SJSA1 (cell line): ENCODE measurements at places on chromosomes 6 and 20. TPM values are rescaled to one million over a fixed set of nuclear protein-coding genes. Genes with fewer than 3 reads are reported as not detected.

DNA sequence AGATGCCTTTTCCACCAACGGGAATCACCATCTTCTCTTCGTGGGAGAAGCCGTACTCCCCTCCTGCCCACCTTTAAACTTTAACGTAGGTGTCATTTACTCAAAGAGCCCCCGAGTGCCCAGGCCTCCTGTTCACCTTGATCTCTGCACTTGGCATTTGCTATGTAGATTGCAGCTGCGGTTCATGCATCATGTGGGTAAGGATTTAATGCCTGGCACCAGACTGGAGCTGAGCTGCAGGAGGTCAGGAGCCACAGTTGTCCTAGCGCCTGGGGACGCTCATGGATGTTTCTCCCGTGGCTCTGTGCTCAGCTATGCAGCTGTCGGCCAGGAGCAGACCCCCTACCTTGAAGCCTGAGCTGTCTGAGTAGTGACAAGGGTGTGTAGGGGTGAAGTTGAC, 133.7 kb downstream of the CDH4 start:
- H3K27ac ChIP-seq = no peak overlapping the region
- H3K36me3 ChIP-seq = no peaks in the 10 kb centered on the region
- H3K4me3 ChIP-seq = no peak overlapping the region
- H3K4me1 ChIP-seq = no peaks in the 10 kb centered on the region

DNA sequence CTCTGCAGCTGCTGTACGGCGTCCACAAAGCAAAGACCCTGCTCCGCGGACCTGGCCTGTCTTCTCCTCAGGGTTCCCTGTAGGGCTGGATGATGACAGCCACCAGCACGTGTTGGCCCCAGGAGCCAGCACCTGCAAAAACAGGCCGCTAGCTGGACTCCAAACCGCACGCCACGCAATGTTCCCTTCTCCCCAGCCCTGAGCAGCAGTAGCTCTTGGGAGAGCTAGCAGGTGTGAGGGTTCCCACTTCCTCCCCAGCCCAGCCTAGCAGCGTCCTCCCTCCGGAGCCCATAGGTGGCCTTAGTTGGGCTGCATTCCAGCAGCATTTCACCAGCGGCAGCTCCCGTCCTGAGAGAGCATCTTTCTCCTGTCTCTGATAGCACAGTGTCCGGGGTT, 42.3 kb downstream of the DACT2 start:
- no peaks in the 10 kb centered on the region; the same call in 1 of the 2 replicates for H3K27me3 ChIP-seq
- no peaks in the 10 kb centered on the region for H3K36me3 ChIP-seq
- no peak overlapping the region for H3K27ac ChIP-seq
- no peak overlapping the region for H3K4me3 ChIP-seq

DNA sequence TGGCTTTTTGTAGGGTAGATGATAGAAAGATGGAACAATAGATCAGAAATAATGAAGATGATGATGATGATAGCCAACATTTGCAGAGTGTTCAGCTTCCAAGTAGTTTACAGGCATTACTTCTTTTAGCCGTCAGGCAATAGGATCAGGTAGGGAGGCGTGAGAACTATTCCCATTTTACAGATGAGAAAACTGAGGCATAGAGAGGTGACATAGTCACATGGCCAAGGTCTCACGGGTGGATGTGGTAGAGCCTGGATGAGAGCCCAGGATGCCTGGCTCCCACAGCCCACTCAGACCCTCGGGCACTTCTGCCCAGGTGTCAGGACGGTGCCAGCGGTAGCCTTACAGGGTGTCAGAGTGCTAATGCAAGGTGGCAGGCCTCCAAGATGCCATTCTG, 26.0 kb upstream of the TM9SF4 start:
- no peak for DNase-seq
- no peak overlapping the region for H3K27ac ChIP-seq
- H3K27me3 ChIP-seq = peaks cover 18% of the 10 kb centered on the region; the same call in 1 of the 2 replicates

DNA sequence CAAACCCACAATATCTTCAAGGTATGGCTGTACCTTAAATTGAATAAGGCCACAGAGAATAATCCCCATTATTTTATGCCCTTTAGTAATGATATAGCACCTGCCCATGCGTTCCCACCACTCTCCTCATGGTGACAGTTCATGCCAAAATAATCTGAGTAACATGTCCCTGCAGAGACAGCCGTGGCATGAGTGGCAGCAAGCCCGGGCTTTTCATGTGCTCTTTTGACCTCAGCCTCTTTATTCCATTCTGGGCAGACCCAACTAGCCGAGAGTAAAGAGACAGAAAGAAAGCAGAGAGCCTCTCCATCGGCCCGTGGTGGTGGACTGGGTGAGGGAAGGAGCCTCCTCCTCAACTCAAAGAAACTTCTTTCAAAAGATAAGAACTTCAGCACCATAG, 19.9 kb upstream of the POPDC3 start:
- no peak overlapping the region for H3K4me3 ChIP-seq
- H3K27me3 ChIP-seq = no peaks in the 10 kb centered on the region
- H3K36me3 ChIP-seq = no peaks in the 10 kb centered on the region
- H3K4me1 ChIP-seq = no peaks in the 10 kb centered on the region

DNA sequence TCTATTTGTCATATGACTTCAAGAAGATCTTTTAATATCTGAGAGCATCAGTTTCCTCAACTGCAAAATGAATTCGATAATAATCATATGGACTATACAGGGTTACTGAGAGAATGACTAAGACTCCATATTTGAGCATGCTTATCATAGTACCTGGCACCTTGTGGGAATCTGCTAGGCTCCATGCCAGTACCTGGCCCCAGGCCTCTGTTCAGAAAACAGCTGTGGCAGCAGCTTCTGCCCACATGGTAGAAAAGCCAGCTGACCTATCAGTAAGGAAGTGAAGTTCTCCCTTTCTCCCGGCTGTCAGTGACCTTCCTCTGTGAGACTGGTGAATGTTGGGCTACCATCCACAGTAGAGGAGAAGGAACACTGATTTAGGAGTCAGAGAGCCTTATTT, 574.9 kb upstream of the CHD6 start:
- no peak overlapping the region for H3K27ac ChIP-seq
- H3K4me3 ChIP-seq = no peak overlapping the region
- DNase-seq = no peak
- H3K36me3 ChIP-seq = no peaks in the 10 kb centered on the region
- no peaks in the 10 kb centered on the region for H3K4me1 ChIP-seq

DNA sequence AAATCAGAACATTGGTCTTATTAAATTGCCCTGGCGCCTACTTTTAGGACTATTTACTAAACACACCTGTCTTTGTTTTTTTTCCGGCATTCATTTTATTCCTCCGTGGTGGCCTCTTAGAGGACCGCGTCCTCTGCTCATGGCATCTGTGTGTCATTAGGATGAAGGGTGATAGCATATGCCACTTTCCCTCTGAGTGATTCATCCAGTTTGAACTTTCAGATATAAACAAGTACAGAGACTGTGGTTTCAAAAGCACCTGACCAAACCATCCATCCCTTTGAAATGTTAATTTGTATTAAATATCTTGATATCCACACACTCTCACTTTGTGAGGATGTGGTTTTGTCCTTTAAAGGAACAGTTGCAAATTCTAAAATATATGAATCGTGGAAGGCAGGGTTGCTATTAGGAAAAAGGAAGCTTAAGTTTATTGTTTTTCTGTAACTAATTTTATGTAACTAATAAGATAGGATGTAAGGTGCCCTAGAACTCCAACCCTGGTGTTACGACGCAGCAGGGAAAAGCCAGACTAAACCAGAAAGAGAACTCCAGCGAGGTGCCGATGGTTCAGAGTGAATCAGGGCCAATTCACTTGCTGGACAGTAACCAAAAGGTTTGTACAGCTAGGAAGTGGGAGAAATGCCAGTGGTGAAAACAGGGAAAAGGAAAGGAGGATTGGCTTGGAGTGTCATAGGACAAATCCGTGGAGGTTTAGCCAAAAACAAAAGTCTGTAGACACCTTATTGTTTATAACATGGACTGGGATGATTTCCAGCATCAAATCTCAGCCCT, 98.7 kb downstream of the SHLD1 start:
- no peak overlapping the region for H3K4me3 ChIP-seq
- peaks cover 11% of the 10 kb centered on the region for H3K4me1 ChIP-seq
- H3K36me3 ChIP-seq = no peaks in the 10 kb centered on the region
- H3K27ac ChIP-seq = no peak overlapping the region
- 0 out of 2 replicates have a peak, but pooled peaks cover 2% of the 10 kb centered on the region for H3K27me3 ChIP-seq

DNA sequence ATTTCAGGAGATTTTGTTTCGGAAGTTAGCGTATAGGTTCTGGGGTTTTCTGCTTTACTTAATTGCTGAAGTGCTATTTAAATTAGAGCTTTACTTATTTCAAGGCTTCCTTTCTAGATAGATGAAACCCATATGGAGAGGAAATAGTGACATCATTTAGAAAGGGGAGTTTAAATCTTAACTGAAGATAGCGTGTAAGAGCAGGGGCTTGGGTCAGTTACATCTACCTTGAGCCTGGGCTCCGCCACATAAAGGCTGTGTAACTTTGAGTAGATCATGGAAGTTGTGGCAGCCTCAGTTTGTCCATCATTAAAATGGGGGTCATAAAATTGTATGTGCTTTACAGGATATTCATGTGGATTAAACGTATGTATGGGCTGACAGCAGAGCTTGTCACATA, 4.7 kb downstream of the CDS2 start:
- no peak overlapping the region for H3K4me3 ChIP-seq
- peaks cover 34% of the 10 kb centered on the region for H3K4me1 ChIP-seq
- DNase-seq = no peak
- peak overlapping the region; percentile 63 for H3K27ac ChIP-seq
- H3K36me3 ChIP-seq = peaks cover 13% of the 10 kb centered on the region
- no peaks in the 10 kb centered on the region for H3K27me3 ChIP-seq

- H3K4me3 ChIP-seq = no peak overlapping the region
- no peak overlapping the region for H3K27ac ChIP-seq
- H3K4me1 ChIP-seq = peaks cover 10% of the 10 kb centered on the region
- no peak for DNase-seq
- H3K27me3 ChIP-seq = no peaks in the 10 kb centered on the region
Observed at GRCh38 chr6:7256785-7257184, 56.2 kb downstream of the SSR1 start.

GRCh38 chr6:160581406-160581805, 82.7 kb downstream of the LPA start:
- no peak overlapping the region for H3K4me3 ChIP-seq
- no peaks in the 10 kb centered on the region for H3K27me3 ChIP-seq
- H3K4me1 ChIP-seq = no peaks in the 10 kb centered on the region
- H3K36me3 ChIP-seq = no peaks in the 10 kb centered on the region
- no peak for DNase-seq

DNA sequence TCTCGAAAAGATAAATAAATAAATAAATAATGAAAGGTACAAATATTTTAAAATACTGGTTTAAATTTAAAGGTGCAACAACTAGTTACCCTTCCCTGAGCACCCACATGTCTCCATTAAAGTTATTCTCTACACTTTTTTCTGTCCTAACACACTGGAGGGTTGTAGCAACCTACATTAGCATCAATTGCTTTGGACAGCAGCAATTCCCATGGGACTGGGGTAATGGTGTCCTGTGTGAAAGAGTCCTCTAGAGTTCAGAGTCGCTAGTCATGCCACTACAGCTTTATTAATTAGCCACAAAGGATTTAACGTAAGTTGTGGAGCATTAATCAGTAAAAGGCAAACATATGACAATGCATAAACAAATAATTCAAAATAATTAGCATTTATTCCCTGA, 14.1 kb upstream of the CD24 start:
- DNase-seq = no peak
- H3K4me1 ChIP-seq = no peaks in the 10 kb centered on the region
- H3K4me3 ChIP-seq = no peak overlapping the region

DNA sequence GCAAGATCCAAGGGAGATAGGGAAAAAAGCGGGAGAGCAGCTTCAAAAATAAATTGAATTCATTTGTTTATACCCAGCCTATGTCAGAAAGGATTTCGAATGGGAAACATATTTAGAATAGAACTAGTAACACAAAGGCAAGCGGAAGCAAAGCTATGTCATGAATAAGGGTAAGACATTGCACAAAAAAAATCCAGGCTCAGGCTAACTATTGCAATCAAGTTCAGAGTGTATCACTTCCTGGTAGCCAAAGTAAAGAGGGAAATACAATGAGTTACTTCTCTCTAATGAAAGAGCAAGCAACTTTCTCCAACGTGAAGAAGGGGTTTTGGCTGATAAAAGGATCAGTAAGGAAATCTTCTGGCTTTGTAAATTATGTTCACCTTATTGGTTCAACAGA, 212.8 kb downstream of the ZMYND8 start:
- no peak overlapping the region for H3K4me3 ChIP-seq
- H3K36me3 ChIP-seq = no peaks in the 10 kb centered on the region
- H3K4me1 ChIP-seq = peaks cover 16% of the 10 kb centered on the region
- DNase-seq = no peak

DNA sequence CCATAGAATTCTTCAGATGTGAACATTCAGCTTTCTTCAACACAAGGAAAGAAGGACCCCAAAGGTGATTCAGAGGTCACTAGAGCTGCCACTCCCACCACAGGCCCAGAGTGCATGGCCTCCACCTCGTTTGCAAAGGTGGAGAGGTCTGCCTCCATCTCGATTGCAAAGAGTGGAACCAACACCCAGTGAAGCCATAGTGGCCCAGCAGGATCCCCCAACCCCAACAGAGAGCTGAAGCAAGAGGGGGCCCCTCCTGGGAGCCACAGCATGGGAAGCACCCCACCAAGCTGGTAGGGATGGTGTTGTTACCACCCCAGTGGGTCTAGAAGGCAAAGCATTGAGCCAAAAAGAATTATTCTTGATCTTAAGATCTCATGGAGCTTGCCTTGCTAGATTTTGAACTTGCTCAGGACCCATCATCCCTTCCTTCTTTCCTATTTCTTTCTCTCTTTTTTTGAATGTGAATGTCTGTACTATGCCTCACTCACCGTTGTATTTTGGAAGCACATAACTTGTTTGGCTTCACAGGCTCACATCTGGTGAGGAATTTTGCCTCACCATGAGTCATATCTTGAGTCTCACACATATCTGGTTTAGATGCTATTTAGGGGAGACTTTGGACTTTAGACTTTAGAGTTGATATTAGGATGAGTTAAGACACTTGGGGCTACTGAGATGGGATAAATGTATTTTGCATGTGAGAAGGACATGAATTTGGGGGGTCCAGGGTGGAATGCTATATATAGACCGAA, 119.2 kb downstream of the ANKRD60 start:
- no peak overlapping the region for H3K4me3 ChIP-seq
- H3K4me1 ChIP-seq = peaks cover 17% of the 10 kb centered on the region; the same call in 1 of the 2 replicates
- no peaks in the 10 kb centered on the region for H3K27me3 ChIP-seq

DNA sequence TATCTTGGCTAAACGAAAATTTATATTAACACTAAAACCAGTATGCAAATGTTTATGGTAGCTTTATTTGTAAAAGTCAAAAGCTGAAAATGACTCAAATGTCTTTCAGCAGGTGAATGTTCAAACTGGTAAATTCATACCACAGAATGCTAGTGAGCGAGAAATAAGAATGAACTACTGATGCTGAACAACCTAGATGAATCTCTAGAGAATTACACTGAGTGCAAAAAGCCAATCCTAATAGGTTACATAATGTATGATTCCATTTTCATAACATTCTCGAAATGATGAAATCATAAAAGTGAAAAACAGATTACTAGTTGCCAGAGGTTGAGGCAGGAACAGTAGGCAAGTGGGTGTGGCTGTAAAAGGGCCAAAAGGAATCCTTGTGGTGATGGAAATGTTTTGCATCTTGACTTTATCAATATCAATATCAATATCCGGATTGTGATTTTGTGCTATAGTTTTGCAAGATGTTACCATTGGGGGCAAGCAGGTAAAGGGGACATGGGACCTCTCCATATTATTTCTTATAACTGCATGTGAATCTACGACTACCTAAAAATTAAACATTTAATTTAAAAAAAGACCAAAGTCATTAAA, 26.1 kb downstream of the ZNF311 start:
- H3K4me3 ChIP-seq = no peak overlapping the region
- DNase-seq = no peak
- no peaks in the 10 kb centered on the region for H3K27me3 ChIP-seq
- peaks cover 17% of the 10 kb centered on the region for H3K4me1 ChIP-seq

Gene GTF3C6
- total RNA-seq = 157 and 191 TPM in 2 replicates

Gene LY6G6D
- total RNA-seq = not detected in 2 replicates

Gene PRDM13
- total RNA-seq = not detected in 2 replicates

Gene RPRD1B
- total RNA-seq = 27.9 and 50.7 TPM in 2 replicates

Gene MUCL3
- total RNA-seq = not detected in 2 replicates

Gene LRRC73
- not detected in 2 replicates for total RNA-seq
